Heart left ventricle (tissue), 16 donors: ENCODE measurements at places on chromosomes 2 and 18.

DNA sequence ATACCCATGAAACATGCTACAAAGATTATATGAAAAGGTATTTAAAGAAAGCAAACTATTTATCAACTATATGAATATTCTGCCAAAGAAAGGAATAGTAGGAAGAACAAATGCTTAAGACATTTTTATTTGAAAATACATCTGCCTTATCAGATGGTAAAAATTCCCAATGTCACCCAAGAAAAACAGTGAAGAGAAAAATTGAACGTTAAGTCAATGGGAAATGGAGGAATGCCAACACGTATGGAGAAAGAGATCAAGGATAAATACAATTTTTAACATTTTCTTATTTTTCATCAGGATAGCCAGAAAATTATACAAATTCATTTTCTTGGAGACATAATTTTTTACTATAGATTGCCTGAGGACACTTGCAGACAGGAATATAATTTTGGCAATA, 394.2 kb downstream of the ZEB2 start:
- no peak for DNase-seq

DNA sequence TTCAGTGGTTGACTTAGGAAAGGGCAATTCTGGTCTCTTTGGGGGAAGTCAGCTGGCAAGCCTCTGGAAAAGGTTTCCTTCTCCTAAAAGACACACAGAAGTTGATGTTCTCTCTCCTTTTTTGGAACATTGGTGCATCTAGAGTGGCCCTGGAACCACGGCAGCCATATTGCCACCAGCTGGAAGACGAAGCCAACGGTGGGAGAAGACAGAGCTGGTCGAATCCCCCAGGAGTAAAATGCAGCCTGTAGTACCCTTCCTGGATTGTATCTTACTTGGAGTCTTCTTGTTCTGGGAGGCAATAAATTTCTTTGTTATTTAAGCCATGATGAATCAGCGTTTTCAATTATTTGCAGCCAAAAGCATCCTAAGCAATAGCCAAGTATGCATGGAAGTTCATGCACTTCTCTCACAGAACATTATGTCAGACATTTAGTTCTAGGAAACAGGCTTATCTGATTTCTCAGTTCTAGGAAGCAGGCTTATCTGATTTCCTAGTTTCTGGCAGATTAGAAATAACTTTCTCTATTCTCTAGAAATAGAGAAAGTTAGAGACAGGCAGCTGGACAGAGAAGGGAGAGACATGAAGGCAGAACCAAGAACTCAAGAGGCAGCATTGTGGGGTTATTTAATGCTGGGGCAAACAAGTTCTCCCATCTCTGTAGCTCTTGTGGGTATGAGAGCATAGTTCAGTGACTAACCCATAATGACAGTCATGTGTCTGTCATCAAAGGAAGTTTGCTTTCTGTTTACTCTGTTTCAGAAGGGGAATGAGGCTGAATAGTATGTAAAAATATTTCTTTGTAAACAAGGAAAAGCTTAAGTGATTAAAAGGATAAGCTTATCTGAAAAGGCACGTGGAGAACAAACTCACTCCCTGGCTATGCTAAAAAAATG, 40.5 kb upstream of the NABP1 start:
- no peak for DNase-seq

DNA sequence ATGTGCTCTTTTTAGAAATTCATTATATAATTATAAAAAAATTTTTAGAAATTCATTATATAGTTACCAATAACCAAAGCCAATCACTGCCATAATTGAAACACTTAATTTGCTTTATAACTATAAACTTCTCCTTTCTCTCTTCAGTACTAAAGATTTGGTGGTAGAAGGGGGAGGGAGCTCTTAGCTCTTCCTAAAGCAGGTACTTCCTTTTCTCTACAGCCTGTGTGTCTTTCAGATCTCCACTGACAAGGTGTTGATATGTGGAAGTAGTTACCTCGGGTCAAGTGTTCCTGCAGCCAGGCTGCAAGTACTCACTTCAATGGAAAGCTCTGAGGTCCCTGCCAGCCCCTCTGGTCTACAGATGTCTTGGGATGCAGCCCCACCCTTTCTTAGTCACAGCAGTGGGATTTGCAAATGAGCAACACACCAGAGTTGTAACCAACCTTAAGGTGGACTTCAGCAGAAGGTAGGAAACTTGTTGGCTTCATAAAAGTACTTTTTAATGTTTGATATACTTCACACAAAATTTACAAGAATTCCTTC, 690.0 kb downstream of the ARHGAP15 start:
- no peak for DNase-seq

GRCh38 chr2:241851325-241852115, 7.2 kb downstream of the PDCD1 start:
- DNase-seq, result no peak

DNA sequence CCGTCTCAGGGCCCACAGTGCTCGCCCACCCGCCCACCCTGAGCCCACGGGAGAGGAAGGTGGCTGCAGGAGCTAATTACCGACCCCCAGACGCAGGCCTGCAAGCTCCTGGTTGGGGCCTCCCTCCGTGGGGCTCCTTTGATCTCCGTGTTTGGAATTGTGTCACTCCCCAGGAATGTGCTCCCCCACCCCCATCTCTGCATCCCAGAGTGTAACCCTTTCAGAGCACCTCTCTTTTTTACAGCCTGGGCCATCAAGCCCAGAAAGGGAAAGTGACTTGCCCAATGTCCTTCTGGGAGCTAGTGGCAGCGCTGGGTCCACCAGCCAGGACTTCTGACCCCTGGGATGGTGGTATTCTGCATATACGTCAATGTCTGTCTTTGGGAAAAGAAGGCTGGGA, 335.1 kb downstream of the CYRIA start:
- DNase-seq, result no peak
